ENCODE measurements at places on chromosomes 5 and 9. TPM values are rescaled to one million over a fixed set of nuclear protein-coding genes. Genes with fewer than 3 reads are reported as not detected.
A peak's percentile ranks its signal among the peaks of the same experiment; 100 is the strongest.

Gene PCDHA13
- total RNA-seq = 2.5 TPM

DNA sequence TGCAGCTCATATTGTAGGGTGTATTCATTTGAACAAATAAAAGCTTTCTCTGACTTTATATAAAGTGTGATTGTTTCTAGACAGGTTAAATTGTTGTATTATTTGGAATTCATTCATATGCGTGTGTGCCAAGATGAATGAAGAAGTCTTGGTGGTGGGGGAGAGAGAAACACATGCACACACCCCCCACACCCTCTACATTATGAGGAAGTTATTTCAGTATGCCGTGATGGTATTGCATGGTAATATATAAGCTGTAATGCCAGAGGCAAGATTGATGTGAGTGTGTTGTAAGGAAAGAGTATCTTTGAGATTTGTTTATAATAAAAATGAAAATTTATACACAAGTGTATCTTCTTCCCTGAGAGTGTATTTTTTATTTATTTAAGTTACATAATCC, 71.0 kb downstream of the IPO11 start:
- H3K36me3 ChIP-seq = no peaks in the 10 kb centered on the region
- no peak overlapping the region for H3K27ac ChIP-seq
- no peak for DNase-seq
- no peaks in the 10 kb centered on the region for H3K4me1 ChIP-seq
- no peaks in the 10 kb centered on the region for H3K27me3 ChIP-seq
- no peak overlapping the region for H3K4me3 ChIP-seq

GRCh38 chr5:163885117-163885516, 379.7 kb downstream of the MAT2B start:
- H3K4me3 ChIP-seq = no peak overlapping the region
- DNase-seq = no peak
- H3K36me3 ChIP-seq = no peaks in the 10 kb centered on the region
- H3K27me3 ChIP-seq = no peaks in the 10 kb centered on the region
- no peaks in the 10 kb centered on the region for H3K4me1 ChIP-seq

- H3K27me3 ChIP-seq = no peaks in the 10 kb centered on the region
- peak overlapping the region; percentile 52 for H3K4me3 ChIP-seq
- H3K27ac ChIP-seq = peak overlapping the region; percentile 96
- no peaks in the 10 kb centered on the region for H3K36me3 ChIP-seq
- H3K4me1 ChIP-seq = peaks cover 13% of the 10 kb centered on the region
These were observed 596 bp upstream of the CDC37L1 start for GRCh38 chr9:4678679-4679267.

DNA sequence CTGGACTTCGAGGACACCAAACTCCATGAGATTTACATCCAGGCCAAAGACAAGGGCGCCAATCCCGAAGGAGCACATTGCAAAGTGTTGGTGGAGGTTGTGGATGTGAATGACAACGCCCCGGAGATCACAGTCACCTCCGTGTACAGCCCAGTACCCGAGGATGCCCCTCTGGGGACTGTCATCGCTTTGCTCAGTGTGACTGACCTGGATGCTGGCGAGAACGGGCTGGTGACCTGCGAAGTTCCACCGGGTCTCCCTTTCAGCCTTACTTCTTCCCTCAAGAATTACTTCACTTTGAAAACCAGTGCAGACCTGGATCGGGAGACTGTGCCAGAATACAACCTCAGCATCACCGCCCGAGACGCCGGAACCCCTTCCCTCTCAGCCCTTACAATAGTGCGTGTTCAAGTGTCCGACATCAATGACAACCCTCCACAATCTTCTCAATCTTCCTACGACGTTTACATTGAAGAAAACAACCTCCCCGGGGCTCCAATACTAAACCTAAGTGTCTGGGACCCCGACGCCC, 1.3 kb downstream of the PCDHGC3 start:
- no peaks in the 10 kb centered on the region for H3K36me3 ChIP-seq
- H3K27ac ChIP-seq = peak overlapping the region; percentile 82

DNA sequence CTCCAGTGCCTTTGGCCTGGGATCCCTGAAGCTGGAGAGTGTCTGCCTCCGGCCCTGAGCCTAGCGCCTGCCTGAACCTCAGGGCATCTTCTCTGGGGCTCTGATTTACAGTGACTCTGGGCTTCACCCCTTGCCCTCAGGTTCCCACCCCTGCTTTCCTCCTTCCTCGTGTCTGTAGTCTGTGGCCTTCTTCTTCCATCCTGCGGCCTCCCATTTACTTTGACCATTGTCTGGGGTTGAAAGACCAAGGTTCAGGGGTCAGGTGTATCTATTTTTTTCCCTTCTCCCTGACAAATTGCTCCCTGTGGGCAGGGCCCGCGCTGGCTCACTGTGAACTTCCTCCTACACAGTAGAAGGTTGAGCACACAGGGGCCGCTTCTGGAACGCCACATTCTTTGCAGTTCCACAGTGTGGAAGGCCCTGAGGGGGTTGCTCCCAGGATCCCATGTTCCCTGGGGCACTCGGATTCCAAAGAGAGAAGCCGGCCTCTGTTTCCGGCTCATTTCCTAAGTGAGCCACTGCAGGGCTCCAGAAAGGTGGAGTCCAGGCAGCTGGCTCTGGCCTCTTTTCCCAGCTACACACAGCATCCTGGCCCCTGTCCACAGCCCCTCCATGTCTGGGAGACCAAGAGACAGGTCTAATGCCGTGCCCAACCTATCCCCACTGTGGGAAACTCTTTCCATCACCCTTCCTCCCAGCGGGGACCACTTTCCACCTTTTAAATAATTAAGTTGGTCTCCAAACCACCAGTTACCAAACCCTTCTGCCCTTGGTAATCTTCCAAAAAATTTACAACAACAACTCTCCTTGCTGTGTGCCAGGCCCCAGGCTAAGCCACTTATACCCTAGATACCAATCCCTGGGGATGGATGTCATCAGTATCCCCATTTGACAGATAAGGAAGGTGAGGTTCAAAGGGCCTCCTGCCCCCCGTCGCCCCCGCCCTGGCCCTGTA, 140.3 kb upstream of the IER5L start:
- peaks cover 41% of the 10 kb centered on the region for H3K4me1 ChIP-seq
- no peak for DNase-seq
- H3K36me3 ChIP-seq = no peaks in the 10 kb centered on the region
- no peaks in the 10 kb centered on the region for H3K27me3 ChIP-seq
- H3K4me3 ChIP-seq = no peak overlapping the region
